Stimulated activated CD8-positive, alpha-beta memory T cell treated with anti-CD3 and anti-CD28 coated beads, Interleukin-2, amount 100 ng/mL, for 1 hour (primary cell): ENCODE measurements at places on chromosomes 5 and 9.

GRCh38 chr9:17291766-17292165 lies 156.9 kb downstream of the CNTLN start:
- no peak for DNase-seq

GRCh38 chr5:150077060-150077459 lies 9.3 kb downstream of the CSF1R start:
- no peak for DNase-seq

DNA sequence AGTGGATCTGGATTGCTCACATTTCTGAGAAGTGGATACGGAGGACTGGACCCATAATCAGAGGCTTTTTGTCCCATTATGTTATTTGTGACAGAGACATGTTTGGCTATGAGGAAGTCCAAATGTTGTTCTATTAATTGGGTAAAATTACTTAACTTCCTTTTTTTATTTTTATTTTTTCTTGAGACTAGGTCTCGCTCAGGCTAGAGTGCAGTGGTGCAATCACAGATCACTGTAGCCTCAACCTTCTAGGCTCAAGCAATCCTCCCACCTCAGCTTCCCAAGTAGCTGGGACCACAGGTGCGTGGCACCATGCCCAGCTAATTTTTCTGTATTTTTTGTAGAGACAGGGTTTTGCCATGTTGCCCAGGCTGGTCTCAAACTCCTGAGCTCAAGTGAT lies 11.9 kb upstream of the PGGT1B start:
- DNase-seq: no peak

DNA sequence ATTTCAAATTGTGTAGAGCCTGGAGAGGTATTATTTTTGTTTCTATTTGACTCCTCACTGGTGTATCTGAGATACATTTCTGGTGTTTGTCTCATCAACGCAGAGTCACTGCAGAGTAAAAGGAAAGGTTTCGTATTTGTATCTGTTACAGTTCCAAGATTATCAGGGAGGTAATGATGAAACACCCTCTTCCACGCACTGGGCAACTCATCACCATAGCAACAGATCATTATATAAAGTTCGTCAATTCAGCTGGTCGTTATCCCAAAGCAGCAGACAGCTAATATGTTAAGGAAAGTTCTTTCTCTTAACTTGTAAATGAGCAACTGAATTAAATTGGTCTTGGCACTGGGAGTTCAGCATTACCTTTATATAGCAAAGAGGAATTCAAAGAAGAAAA lies 513.5 kb downstream of the MTRR start:
- DNase-seq: no peak

GRCh38 chr9:116323012-116323411 lies 169.4 kb downstream of the PAPPA start:
- DNase-seq: no peak

DNA sequence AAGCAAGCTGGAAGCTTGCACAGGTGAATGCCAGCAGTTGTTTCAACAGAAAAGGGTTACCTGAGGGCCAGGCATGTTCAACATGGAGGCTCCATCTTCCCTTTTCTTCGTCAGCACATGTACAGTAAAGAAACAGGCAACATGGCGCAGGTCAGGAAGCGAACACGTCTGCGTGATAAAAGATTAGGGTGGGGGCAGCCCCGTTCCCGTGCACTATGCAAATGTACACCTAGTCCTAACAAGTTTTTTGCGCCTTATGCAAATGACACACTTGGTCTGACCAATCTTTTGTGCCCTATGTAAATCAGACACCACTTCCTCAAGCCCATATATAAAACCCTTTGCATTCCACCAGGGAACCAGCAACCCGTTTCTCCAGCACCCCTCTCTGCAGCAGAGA lies 452.1 kb upstream of the PTPRD start:
- no peak for DNase-seq

GRCh38 chr5:176389135-176390123 lies 878 bp downstream of the HIGD2A start:
- DNase-seq: no peak

- no peak for DNase-seq
Measured at GRCh38 chr5:56871777-56872176, 37.6 kb upstream of the SETD9 start.

- no peak for DNase-seq
Measured at GRCh38 chr5:127254729-127255284, 35.8 kb upstream of the MEGF10 start.

GRCh38 chr5:137496919-137497318 lies 2.2 kb downstream of the SPOCK1 start:
- no peak for DNase-seq

DNA sequence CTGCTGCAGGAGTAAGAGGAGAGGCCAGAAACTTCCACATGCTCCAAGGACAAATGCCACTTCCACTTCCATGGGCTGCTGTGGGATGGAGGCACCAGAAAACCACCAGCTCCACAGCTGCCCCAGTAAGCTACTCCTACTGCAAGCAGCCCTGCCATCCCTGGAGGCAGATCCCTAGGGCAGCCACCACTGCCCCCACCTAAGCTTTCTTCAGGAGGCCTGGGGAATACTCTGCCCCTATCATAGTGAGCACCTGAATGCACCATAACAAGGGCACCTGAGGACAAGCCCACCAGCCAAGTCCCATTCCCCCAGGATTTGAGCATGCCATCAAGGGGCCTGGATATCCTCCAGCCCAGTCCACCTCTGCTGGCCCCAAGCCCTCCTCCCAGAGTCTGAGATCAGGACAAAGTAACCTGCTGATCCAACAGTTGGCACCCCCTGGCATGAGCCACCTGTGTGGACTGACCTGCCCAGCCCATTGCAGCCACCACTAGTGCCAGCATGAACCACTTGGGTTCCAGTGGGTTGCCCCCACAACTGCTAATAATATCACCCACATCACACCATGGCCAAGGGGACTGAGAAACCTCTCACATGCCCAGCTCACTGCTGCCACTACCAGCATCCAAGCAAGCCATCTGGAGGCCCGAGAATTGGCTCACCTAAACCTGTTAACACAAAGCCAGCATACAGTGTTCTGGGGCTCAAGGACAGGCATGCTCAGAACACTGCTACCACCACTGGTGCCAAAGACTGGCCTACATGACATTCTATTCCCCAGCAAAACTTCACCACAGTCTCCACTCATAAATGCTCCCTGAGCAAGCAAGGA lies 480.1 kb downstream of the CDH12 start:
- DNase-seq: no peak

- no peak for DNase-seq
Measured at GRCh38 chr5:38926121-38926520, 80.3 kb downstream of the OSMR start.

- DNase-seq: no peak
Measured at GRCh38 chr9:37002413-37003217, 31.5 kb downstream of the PAX5 start.

DNA sequence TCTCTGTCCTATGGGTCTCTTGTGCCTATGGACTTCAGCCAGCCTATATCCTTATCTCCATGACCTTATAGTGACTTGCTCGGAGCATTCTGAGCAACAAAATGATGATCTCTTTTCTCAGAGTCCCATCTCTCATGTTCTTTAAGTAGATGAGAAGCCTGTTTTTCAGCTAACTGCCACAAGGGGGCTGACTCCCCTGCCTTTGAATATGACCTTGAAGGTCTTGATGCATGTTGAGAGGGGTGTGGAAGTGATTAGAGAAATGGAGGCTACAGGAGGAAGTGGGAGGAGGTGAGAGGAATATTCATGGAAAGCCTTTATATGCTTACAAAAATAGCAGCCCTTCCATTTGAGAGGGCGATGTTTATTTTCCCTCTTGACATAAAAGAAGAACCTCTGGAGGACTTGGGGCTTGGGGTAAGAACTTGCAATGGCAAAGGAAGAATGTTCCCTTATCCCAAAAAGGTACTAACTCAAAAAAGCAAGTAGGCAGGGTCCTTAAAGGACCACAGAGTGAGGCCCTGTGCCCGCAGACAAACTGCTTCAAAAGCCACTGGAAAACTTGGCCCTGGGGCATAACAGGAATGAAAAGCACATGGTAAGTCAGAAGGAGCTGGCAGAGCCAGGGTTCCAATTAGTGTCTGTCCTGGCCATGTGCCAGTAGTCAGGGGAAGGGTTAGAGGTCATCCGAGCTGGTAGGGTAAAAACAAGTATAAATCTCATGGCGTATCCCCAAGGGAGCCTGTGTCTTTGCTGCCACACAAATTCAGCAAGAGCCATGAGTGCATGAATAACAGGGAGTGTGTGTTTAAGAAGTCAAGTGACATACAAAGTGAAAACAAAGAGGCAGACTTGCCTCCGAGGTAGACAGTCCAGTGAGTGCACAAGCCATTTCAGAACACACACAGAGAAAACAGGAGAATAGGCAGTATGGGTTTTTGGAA lies 39.1 kb downstream of the FGD3 start:
- no peak for DNase-seq

DNA sequence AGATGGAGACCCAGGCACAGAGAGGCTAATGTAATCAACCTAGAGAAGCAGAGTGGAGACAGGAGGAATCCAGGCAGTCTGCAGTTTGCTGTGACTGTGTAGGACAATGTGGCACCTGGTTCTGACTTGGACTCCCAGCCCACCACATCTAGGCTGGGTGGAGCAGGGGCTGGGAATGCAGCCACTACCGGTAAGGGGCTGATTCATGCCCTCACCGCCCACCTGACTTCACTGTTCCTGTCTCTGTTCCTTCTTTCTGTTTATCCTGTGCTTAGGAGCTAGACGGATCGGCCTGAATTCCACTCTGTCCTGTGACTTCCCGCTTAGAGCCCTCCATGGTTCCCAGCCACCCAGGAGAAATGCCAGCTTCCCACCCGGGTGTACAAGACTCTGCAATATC lies 2.6 kb downstream of the PDLIM4 start:
- DNase-seq: no peak

DNA sequence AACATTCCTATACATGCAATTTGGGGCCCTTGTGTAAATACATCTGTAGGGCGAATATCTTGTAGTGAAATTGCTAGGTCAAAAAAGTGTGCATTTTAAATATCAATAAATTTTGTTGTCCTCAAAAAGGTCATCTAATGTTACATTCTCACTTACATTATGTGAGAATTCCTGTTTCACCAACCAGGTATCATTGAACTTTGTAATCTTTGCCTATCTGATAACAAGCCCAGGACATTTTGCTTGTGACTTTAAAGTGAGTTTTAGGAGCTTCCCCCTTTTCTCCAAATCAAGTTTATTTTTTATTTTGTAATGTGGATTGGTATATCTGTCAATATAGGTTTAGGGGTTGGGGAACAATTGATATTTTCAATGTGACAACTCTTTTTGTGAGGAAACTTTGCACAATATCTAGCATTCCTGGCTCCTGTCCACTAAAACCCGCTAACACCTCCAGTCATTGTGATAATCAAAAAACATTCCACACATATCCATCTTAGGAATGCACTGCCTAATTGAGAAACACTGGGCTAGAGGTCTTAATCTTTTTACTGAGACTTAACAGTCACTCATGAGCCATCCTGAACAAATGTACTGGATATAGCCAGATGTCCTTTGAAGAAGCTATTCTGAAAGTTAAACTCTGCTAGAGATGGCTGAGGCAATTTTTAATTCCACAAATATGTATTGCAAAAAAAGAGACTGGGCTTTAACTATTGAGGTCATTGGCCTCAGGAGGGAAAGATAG lies 72.5 kb upstream of the SLC1A1 start:
- DNase-seq: no peak

DNA sequence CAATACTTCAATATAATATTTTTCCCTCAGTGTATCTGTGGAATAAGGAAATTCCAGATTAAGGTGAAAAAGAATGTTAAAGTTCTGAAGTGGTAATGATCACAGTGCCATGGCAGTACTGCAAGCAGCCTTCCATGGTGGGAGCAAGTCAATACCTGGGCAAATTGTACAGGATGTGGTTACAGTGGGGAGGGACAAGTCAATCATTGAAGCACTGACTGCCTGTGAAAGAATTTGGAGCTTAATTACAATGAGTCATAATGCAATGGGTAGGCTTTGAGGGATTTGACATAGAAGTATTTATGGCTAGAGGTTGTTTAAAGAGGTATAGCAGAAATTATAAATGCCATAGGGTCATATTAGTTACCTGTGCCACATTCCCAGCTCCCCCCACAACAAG lies 786.5 kb upstream of the ACO1 start:
- DNase-seq: no peak

- no peak for DNase-seq
Measured at GRCh38 chr9:75891771-75892215, 1.3 kb downstream of the PCSK5 start.

GRCh38 chr9:134339183-134339806 lies 13.0 kb downstream of the RXRA start:
- no peak for DNase-seq

DNA sequence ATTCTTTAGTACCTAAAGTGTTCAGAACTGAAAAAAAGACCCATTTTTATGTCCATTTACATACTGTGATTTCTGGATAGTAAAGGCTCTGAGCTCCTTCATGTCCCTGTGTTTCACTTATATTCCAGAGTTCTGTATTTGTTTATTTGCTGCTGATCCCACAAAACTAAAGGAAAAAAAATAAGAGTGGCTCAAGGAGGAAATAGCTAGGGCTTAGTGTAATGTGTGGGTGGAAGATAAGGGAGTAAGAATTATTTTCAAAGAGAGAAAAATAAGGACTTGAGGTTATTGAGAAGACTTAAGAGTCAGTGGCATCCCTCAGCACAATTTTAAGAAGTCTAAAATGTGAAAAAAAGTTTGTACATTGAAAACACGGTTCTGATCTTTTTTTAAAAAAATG lies 46.0 kb downstream of the ENTREP1 start:
- no peak for DNase-seq

GRCh38 chr5:179488491-179488890 lies 61.9 kb upstream of the RUFY1 start:
- DNase-seq: no peak

DNA sequence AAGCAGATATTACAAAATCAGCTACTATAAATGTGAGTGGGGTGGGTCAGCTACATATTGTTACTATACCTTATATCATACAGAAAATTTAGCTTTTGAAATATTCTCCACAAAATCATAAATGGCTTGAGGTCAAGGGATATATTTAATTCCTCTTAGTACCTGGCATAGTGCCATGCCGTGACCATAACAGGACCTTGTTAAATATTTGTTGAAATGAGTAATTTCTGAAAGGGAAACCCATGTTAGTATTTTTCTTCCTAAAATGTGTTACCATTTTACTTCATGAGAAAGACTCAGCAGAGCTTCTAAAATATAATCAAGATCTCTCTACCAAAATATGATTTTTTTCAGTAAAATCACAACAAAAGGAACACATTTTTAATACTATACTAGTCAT lies 14.8 kb downstream of the ATP10B start:
- no peak for DNase-seq

GRCh38 chr9:127128341-127129072 lies 6.1 kb upstream of the ANGPTL2 start:
- no peak for DNase-seq

DNA sequence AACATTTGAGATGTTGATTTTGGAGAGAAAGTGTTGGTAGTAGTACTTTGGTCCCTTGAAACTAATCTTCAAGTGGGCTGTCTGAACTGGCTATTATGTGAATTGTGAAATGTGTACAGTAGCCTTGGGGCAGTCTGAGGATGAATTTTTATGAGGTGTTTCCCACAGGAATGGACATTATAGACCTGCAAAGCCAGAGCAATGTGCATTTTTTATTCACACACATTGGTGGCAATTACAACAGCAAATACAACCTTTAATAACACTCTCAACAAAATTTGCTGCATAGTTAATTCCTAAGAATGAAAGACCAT lies 147.0 kb downstream of the PAM start:
- DNase-seq: no peak

GRCh38 chr9:17987189-17987588 lies 408.3 kb downstream of the SH3GL2 start:
- no peak for DNase-seq
